Ureter (tissue), 1 donor: ENCODE measurements at places on chromosomes 3 and 15.

DNA sequence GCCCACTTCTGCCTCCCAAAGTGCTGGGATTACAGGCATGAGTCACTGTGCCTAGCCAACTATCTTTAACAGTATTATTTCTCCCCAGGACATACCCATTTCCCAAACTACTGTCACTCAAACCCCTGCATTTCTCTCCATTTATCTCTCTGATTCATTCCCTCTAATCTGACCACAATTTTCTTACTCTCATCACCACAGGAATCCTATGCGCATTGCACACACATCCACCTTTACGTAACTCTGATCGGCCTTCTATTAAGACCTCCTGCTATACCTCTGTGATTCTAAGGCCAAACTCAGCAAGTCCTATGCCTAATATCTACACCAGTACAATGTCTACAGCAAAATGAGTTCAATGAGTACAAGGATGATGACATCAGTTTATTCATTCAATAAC is 235.0 kb downstream of the ULK4 start:
- DNase-seq: no peak

DNA sequence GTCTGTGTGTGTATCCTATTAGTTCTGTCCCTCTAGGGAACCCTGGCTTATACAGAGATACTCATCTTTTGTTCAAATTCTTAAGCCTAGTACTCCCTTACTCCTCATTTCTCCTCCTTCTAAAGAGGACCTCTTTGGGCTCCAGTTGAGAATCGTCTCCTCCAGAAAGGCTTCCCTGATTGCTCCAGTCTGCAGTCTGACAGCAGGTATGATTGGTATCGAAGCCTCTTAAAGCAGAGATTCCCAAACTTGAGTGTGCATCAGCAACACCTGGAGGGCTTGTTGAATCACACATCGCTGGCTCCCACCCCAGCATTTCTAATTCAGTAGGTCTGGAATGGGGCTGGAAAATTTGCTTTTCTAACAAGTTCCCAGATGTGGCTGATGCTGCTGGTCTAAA is 60.9 kb upstream of the NMNAT3 start:
- no peak for DNase-seq

GRCh38 chr3:194573680-194574437 is 59.4 kb downstream of the TMEM44 start:
- DNase-seq: no peak

GRCh38 chr15:65642594-65642993 is 20.9 kb downstream of the SLC24A1 start:
- DNase-seq: no peak

DNA sequence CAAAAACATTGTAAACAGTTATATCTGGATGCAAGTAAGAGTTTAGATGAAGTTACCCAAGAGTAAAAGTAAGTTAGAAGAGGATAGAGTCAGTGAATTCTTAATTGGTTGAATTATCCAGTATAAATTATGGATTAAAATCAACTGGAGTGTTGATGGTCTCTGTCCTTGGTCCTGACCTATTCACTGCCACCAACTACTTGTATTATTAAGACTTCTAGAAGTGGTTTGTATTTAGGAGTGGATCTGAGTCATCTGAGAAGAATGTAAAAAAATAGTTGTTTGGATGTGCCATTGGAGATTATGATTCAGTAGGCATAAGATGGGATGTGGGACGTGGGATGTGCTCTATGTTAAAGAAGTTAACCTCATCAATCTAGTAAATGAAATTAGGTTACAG is 86.4 kb downstream of the SYNPR start:
- DNase-seq: no peak

DNA sequence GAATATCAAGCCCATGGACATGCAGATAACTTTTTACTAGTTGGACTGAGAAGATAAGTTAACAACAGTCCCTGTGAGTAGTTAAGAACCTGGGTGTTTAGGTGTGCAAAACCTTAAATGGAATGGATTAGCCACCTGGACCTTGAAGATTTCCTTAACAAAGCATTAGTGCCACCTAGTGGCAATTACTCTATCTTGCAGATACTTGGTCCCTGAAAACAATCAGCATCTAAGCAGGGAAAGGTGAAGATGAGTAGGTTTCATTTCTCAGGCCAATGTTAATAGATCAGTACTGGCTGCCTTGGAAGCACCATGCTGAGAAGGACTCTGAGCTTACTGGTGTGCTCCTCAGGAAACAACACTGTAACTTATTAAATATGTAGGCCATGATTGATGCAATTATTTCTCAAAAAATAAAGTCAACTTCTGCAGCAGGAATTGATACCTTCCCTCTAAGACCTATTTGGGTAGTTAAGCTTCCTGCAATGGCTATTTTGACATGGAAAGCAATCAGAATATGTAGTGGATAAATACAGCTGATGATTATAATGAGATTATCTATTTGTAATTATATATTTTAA is 329.4 kb downstream of the TBC1D5 start:
- no peak for DNase-seq

DNA sequence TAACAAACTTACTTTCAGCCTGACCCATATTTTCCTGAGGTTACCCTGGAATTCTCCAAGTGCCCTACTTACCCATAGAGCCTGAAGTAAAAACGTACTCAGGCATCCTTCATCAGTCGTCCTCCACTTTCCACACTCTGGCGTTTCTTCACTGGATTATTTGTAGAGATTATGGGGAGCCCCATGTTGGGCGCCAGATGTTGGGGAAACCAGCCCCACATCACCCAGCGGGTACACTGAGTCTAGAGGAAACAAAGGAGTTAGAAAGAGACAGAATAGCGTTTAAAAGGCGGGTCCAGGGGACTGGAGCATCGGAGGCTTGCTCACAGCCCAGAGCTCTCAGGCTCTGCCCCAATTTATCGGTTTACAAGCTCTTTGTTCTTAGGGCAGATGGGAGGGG is 9.7 kb upstream of the SLC28A2 start:
- DNase-seq: no peak

DNA sequence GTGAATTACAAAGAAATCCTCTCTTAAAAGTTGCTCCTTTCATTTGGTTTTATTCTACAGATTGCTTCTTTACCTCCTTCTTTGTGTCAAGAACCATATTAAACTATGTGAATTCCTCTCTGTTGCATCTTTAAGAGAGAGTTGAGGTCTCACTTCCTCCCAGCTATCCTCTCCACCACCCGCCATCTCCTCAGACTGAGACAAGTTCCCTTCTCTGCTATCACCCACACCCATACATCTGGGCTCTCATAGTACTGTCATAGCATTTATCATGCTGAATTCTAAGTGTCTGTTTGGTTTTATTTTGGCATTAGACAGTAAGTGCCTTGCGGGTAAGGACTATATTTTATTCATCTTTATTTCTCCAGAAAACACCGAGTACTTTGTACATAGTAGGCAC is 54.2 kb downstream of the B3GALNT1 start:
- no peak for DNase-seq

DNA sequence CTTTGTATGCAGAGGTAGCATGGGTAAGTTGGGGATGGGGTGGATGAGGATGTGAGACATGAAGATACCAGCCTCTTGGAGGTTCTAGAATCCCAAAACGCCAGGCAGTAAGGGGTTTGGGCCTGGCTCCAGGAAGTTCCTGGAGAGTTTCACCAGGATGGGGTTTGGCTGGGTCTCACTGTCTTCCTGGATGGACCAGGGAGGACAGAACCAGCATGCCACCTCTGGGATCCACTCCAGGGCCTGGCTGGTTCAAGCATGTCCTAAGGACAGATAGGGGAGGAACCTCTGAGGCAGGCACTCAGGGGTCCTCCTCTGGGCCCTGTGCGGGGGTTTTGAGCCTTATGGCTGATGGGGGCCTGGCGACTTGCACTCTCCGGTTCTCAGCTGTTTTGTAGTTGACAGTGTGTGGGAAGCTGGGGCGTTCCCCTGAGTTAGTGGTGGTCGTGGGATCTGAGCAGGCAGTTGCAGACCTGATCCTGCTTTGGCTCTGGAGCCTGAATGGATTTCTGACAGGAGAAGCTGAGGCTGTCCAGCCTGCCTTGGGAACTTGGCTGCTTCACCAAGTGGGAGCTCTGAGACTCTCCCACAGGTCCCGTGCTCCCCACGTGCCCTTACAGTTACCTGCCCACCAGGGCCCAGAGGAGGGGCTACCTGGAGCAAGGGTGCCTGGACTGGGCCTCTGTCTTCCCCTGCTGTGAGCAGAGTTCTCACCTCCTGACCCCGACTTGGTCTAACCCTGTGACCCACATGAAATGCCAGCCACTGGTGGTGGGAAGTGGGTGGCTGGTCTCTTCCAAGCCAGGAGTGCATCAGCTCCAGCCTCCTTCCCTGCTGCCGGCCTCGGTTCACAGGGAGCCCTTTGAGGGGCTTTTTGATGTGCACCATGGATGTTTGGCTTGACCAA is 128.4 kb downstream of the EEFSEC start:
- DNase-seq: peak; percentile 39

DNA sequence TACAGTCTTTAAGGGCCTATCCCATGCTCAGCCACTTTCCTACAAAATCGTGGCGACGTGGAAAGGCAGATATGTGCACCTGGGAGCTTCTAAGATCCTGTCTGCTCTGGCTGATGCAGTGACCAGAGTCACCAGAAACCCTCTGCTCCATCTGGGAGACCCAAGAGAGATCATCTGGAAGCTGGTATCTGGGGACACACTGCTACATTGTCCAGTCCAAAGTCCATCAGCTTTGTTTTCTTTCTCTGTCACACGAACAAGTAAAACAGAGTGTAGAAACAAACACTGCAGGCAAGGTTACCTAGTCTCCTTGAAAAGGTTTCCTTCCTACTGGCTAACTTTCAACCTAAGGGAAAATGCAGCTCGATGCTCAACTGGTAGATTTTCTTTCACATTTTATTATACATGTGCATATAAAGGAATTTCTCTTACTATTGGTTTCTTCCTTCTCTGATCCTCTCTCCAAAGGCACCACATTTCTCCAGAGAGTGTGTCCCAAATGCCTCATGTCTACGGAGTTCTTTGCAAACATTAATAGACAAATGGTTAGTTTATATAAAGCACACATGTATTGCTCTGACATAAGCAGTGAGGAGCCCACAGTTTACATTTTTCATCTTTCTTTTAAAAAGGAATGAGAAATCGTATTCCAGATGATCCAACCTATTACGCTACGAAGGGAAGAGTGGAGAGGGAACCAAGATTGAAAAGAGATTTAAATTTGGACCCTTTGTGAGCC is 8.3 kb upstream of the GREM1 start:
- DNase-seq: no peak

- no peak for DNase-seq
These were observed 15.5 kb upstream of the MUC13 start for GRCh38 chr3:124950026-124950425.

GRCh38 chr3:122488262-122488973 is 26.3 kb downstream of the KPNA1 start:
- no peak for DNase-seq

DNA sequence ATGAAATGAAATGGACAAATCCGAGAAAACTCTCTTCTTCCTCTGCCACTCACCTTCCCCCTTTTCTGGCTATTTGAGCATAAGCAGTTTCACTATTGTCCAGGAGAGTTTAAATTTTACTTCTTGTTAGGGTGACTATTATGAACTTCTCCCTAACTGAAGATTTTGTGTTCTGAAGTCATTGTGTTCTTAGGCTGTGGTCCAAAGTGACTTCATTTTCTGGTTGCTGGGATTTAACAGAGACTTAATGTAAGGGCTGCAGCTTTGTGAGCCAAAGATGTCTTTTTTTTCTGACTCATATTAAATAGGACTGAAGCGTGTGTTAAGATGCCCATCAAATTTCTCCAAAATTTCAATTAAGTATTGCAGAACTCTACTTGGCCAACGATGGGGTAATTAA is 46.5 kb upstream of the FSTL1 start:
- DNase-seq: no peak

DNA sequence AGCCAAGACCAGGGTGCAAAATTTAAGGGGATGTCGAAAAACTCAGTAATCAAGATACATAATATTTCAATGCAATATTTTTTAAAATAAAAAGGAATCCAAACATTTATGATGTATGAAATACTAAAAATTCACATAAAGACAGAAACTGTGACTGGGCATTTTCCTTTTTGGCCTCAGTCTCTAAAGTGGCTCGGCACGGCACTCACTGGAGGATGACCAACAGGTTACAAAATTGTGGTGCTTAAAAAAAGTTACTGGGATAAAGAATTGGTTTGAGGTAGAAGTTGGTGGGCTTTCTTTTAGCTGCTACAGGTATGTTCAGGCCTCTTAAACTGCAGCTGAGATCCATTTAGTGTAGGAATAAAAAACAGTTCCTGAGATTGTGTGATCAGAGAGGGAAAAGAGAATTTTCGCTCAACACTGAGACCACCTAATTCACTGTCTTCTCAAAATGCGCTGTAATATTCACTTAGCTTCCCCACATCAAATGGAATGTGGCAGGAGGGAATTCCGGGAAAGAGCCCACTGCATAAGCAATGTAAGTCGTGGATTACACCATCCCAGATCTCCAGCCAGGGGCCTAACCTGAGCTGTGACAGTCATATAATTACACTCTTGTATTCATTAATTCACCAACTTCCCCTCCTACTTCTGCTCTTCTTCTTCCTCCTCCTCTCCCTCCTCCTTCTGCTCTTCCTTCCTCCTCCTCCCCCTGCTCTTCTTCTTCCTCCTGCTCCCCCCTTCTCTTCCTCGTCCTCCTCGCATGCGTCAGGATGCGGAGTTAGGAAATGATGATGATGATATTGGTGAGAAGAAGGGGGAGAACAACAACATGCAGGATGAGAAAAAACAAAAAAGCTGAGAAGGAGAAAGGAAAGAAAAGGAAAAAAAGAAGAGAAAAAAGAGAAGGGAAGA is 45.9 kb downstream of the HES1 start:
- no peak for DNase-seq

- no peak for DNase-seq
These were observed 23.7 kb upstream of the FAM98B start for GRCh38 chr15:38430106-38430760.

DNA sequence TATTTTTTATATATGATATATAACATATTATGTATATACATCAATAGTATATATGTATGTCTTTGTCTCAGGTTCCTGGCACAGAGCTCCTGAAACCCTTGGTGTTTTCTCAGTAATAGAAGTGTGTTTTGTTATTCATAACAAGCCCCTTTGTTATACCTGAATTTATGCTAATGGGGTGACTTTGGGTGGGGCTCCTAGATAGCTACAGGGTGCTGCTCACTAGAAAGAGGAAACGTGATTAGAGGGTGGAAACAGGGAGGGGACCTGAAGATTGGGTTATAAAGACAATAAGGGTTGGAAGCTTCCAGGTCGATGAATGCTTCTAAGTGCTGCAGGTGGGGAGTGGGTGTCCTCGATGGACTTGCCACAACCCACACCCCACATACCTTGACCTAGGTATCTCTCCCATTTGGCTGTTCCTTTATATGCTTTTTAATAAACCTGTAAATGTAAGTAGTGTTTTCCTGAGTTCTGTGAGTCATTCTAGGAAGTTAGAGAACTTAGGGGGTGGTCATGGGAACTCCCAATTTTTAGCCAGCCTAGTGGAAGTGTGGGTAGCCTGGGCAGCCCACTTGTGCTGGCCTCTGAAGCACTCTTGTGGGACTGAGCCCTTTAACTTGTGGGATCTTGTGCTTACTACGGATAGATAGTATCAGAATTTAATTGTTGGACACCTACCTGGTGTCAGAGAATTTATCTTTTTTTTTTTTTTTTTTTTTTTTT is 36.9 kb upstream of the C15orf39 start:
- DNase-seq: no peak
